ENCODE measurements at places on chromosomes 1 and 21.

- no peak for DNase-seq
These were observed 6.1 kb downstream of the C1orf159 start for GRCh38 chr1:1109743-1110142.

DNA sequence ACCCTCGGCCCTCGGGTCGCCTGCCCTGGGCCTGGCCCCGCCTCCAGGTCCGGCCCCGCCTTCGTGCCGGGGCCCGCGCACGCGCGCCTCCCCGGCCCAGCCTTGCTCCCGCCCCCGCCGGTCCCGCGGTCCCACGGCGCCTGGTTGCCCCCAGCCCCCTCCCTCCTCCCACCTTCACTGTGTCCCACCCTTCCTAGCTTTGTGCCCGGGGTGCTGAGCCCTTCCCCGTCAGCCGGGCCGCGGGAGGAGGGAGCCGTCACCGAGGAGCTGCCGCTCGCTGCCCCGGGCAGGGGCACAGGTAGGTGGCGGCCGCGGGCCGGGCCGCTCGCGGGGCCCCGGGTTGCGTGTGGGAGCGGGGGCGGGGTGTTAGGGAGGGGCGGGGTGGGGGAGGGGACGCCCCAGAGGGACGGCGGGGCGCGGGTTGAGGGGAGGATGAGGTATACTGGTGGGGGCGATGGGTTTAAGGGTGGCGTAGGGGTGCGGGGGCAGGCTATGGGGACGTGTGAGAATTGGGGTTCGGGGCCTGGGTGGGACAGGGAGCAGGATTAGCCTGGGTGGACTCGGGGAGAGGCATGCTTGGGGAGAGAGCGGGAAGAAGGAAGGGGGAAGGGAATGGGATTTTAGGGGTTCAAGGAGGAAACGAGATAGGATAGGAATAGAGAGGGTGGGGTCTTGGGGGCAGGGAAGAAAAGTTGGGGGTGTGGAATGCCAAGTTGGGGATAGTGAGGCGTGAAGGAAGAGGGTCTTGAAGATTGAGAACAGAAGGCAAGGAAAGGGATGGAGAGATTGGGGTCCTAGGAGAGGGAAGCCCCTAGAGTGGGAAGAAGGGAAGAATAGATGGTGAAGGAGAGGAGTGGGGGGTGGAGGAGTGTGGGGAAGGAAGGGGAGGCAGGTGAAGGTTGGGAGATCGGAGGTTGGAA lies at the start of gene LRRC42:
Gene LRRC42 (plus strand): TSS at position 99 of the 920 bp plus-strand sequence. CDS start 5,650 bp downstream, outside the sequence.
- no peak for DNase-seq

- DNase-seq: no peak
These were observed 82.5 kb downstream of the C4BPA start for GRCh38 chr1:207186503-207186902.

GRCh38 chr1:247210062-247210375 lies 38.2 kb upstream of the ZNF124 start:
- no peak for DNase-seq

DNA sequence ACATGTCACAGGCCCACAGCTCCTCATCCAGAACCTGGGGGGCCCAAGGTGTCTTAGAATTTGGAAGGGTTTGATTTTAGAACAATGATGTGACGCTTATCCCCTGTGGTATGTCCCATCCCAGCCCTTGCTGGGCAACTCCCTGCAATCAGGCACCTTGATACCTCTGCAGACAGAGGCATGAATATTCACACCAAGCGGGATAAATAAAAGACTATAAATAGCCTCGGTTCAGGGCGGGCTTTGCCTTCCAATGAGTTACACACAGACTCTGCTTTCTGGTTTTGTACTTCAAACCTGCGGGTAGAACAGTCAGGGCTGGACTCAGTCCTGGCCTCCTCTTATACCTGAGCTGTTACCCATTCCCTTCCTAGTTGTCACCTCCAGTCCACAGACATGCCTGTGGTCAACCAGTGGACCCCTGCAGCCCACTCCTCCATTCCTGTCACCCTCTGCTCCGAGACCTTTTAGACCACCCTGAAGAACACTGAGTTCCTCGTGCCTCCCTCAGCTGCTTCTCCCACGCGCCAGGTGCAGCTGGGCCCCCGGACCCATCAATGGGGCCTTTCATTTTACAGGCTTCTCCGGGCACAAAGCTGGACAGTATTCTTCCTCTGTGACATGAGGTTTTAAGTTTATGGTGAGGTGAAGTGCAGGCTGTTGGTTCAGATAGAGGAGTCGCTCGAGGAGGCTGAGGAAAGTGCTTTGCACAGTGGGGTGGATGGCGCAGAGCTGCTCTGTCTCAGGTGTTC lies 120.1 kb upstream of the TNR start:
- no peak for DNase-seq

DNA sequence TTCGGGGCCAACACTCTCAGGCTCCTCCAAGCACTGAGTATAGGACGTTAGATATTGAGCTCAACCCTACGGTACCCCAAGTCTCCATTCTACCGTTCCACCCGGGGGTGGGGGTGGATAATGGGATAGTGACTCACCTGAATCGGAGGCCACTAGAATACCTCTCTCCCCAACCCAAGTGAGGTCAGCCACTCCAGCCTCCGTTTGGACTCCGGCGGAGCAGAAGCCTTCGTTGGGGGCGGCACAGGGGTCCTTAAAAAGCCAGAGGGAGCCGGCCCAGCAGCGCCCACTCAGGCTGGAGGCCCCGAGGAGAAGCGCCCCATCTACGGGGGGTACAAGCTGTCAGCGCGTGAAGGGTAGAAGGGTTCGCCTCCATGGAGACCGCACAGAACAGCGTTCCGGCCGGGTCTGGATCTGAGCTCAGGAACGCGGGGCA lies 556 bp downstream of the WDR77 start:
- no peak for DNase-seq

DNA sequence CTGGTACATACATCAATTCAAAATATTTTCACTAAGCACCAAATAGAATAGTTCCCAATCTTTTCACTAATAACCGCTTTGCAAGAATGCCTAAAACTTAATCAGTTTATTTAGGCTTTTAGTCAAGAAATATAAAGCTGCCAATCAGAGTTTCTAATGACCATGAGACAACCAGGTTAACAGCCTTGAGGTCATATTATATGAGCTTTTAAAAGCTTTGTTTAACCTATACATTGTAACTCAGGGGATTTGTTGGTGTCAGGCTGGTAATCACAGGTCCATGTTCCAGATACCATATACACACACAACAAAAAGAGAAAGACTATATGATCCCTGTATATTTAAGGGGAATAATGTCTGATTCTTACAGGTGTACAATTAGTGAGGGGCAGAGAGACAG lies 246.2 kb upstream of the ADGRL2 start:
- no peak for DNase-seq

GRCh38 chr1:204885288-204885711 lies 14.6 kb downstream of the NFASC start:
- DNase-seq: no peak

GRCh38 chr1:115677565-115677964 lies 35.8 kb downstream of the VANGL1 start:
- DNase-seq: no peak

DNA sequence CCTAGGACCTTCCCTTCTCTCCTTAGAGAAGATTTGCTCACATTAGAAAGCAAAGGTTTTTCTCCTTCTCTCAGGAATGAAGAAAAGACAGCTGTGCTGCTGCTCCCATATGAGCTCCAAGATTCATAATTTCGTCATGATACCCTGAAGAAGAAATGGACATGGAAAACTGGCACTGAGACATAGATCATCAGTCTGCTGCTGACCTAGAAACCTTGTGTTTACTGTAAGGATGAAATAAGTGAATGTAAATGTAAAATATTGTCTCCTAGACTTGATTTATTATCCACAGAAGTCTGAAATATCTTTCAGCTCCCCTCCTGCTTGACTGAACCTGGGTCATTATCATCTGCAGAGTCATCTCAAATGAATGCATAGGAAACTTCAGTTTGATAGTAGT lies 77.9 kb downstream of the ZC3H11B start:
- no peak for DNase-seq

DNA sequence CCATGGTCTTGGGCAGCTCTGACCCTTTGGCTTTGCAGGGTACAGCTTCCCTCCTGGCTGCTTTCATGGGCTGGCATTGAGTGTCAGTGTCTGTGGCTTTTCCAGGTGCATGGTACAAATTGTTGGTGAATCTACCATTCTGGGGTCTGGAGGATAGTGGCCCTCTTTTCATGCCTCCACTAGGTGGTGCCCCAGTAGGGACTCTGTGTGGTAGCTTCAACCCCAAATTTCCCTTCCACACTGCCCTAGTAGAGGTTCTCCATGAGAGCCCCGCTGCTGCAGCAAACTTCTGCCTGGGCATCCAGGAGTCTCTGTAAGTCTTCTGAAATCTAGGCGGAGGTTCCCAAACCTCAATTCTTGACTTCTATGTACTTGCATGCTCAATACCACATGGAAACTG lies 494.5 kb upstream of the LRRC7 start:
- no peak for DNase-seq

- no peak for DNase-seq
These were observed 35.1 kb upstream of the ADORA3 start for GRCh38 chr1:111538343-111539025.

- no peak for DNase-seq
These were observed 57.4 kb upstream of the ACOT11 start for GRCh38 chr1:54490361-54491248.

DNA sequence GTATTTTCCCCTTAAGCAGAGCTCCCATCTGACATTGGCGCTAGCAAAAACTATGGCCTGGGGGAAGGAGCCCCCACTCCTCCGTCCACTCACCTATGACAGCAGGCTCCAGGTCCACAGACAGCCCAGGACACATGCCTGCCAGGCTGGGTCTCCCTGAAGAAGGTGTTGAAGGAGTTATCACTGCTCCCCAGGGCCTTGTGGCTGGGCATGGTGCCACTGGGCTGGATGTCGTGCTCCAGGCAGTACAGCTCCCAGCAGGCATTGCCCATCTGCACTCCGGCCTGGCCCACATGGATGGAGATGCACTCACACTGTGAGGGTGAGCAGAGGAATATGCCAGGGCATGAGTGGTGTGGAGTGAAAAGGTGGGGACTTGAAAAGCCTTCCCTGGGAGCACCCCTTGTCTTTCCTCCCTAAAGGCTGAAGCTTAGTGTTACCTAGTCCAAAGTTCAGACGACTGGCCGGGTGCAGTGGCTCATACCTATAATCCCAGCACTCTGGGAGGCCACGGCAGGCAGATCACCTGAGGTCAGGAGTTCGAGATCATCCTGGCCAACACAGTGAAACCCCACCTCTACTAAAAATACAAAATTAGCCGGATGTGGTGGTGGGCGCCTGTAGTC lies 30.0 kb downstream of the RABIF start:
- no peak for DNase-seq

DNA sequence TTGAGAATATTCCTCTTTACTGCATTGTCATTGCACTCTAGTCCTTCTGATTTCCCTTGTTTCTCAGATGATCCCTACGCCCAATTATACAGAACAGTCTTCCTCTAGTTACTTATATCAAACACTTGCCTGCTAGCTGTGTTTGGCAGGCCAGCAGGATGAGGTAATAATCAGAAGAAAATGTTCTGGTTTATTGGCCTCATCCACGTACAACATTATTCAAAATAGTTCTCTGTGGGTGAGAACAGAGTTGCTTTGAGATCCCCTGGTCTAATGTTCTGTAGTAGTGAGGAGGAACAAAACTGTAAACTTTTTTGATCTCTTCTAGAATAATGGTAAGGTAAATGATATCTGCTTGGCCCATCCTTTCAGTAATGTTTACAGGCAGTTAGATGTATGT lies 22.3 kb upstream of the C1orf105 start:
- no peak for DNase-seq

- DNase-seq: no peak
These were observed 83.1 kb upstream of the SOD1 start for GRCh38 chr21:31576428-31576827.

DNA sequence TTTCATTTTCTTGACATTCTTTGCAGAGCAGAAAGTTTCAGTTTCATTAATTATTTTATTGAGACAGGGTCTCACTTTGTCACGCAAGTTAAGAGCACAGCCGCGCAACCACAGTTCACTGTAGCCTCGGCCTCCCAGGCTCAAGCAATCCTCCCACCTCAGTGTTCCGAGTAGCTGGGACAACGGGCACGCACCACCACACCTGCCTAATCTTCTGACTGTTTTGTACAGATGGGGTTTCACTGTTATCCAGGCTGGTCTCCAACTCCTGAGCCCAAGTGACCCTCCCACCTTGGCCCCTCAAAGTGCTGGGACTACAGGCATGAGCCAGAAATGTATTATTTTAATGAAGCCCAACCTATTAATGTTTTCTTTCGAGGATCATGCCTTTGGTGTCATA lies 3.0 kb upstream of the SPATC1L start:
- DNase-seq: no peak

GRCh38 chr1:199124351-199124750 lies 485.5 kb downstream of the PTPRC start:
- DNase-seq: no peak

- DNase-seq: no peak
These were observed 278.6 kb upstream of the AJAP1 start for GRCh38 chr1:4375812-4376211.

- no peak for DNase-seq
These were observed 6.3 kb downstream of the SRSF11 start for GRCh38 chr1:70227439-70227838.

DNA sequence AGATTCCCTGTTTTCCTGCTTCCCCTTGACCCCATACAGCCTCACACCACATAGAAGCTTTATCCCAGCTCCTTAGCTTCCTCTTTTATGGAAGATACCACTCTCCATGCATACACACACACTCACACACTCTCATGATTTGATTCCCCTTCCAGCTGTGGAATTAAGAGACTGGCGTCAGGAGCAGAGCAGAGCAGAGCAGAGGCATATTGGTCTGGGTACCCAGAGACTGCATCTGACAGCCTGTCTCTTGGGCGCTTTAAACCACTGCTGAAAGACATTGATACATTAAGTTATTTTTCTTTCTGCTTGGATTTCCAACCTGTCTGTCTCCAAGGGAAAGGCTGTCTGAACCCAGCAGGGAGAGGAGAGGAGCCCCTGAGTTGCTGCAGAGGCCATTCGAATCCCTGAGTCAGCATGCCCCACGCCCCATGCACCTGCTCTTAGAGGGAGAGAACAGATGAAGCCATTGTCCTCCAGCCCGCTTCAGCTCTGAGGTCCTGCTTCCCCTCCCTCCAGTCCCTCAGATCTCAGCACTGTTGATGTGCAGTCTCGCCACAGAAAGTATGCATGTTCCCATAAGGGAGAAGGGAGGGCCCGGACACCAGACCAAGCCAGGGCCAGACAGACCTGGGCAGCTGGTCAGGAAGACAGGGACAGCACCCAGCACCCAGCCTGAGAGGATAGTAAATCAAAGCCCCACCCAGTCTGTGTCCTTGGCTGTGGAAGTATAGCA lies 66.7 kb upstream of the GJB5 start:
- DNase-seq: no peak

DNA sequence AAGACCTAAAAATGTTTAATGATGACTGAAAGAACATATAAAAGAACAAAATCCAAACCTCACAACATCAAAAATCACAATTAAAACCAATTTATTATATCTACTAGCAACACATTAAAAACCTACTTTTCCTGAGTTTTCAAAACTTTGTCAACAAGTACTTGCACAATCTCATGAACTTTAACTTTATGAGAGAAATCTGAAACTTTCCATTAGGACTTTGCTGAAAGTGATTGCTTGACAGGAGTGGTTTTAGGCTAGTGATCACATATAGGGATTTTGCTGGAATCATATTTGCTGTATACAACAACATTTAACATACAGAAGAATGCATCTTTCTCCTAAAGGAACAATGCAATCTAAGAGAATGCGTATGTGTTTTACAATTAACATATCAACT lies 13.2 kb downstream of the HNRNPR start:
- no peak for DNase-seq
